ENCODE measurements at places on chromosomes 5 and 9. TPM values are rescaled to one million over a fixed set of nuclear protein-coding genes. Genes with fewer than 3 reads are reported as not detected.

- H3K27ac ChIP-seq = no peak overlapping the region
- H3K4me3 ChIP-seq = no peak overlapping the region
- no peaks in the 10 kb centered on the region for H3K4me1 ChIP-seq
Observed at GRCh38 chr5:99788482-99788881, 746.7 kb upstream of the FAM174A start.

- H3K36me3 ChIP-seq = no peaks in the 10 kb centered on the region
- no peaks in the 10 kb centered on the region for H3K27me3 ChIP-seq
- H3K27ac ChIP-seq = no peak overlapping the region
- H3K4me1 ChIP-seq = no peaks in the 10 kb centered on the region
- H3K4me3 ChIP-seq = no peak overlapping the region
- no peak for DNase-seq
Observed at GRCh38 chr5:3009605-3010004, 258.1 kb upstream of the IRX2 start.

The ELAVL2 gene
- 0.35 TPM for total RNA-seq

The TMEM215 gene
- not detected for total RNA-seq
